Naive B cell (primary cell): ENCODE measurements at places on chromosomes 1 and 21. TPM values are rescaled to one million over a fixed set of nuclear protein-coding genes. Genes with fewer than 3 reads are reported as not detected.
A peak's percentile ranks its signal among the peaks of the same experiment; 100 is the strongest.

DNA sequence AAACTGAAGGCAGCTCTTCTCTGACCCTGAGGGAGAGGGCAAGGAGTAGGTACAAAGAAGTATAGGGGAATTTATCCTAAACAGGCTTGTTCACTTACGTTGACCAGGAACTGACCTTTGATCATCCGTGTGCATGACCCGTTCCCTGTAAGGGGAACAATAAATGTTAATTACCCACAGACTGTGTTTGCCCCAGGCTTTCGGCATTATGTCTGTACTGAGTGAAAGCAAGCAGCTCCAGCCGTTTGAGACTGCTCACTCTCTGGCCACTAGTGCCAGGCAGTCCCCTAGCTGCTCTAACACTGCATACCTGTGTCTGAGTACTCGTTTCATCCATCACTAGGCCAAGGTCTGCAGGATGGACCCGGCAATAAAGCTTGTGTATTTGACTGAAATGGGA is 1365.3 kb downstream of the NCAM2 start:
- DNase-seq, result no peak

DNA sequence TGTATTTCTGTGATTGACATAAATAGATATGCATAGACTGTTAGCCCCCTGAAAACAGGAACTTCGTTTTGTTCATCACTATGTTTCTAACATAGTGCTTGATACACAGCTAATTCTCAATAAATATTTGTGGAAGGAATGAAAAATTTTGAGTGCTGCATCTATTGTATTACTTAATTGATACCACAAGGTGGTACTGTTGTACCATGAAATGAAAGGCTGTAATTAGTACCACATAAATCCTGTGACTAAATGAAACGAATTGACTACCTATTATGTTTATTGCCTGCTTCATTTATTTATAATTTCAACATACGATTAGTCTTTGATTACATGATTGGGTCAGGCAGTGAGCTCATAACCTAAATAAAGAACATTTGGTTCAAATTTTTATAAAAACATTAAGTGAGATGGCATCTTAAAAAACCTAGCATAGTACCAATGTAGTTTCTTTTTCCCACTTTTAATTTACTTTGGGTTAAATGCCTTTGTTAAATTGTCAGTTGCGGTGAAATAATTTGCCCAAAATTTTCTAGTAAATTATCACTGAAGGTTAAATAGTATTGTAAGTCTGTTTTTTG is 15.0 kb upstream of the TGFB2 start:
- peak; percentile 24 for DNase-seq

DNA sequence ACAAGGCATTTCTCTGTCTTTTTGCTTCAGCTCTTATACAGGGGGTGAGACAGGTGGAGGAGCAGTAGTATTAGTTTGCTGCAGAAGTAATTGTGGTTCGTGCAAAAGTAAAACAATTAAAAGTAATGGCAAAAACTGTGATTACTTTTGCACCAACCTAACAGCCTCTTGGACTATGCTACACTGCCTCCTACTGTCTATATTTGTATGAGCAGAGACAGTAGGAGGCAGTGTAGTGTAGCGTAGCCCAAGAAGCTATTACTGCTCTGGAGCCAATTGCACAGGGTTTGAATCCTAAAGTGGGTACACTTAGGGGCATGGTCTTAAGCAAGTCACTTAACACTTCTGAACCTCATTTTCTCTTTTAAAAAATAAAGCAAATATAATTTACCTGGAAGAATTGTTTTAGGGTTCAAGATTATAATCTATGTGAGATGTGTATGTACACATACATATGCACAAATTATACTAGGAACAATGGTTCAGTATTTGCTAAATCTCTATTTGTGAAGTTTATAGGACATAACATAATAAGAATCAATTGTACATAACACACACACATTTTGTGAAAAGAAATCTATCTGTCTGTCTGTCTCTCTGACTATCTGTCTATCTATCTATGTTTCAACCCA is 103.8 kb downstream of the BRINP3 start:
- no peak for DNase-seq

DNA sequence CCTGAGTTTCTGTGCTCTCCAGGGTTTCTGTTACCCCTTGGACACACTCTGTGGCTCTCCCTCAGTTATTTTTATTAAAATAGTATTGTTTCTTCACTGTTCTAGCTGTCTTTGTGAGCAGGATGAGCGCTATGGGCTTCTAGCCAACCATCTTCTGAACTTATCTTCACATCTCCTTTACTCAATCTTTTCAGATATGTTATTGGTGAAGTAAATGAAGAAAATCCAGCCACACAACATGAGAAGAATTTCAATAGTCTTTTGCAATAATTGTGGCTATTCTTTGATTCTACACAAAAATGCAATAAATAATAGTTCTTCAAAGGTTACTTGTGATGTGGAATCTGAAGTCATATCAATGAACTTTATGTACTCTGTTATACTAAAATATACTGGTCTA is 80.3 kb upstream of the CAMK1G start:
- no peak for DNase-seq

GRCh38 chr1:59678493-59679228 is 136.1 kb upstream of the HOOK1 start:
- DNase-seq, result no peak

- DNase-seq, result peak; percentile 1
Measured at GRCh38 chr1:104593413-104594187, 843.9 kb downstream of the AMY1C start.

DNA sequence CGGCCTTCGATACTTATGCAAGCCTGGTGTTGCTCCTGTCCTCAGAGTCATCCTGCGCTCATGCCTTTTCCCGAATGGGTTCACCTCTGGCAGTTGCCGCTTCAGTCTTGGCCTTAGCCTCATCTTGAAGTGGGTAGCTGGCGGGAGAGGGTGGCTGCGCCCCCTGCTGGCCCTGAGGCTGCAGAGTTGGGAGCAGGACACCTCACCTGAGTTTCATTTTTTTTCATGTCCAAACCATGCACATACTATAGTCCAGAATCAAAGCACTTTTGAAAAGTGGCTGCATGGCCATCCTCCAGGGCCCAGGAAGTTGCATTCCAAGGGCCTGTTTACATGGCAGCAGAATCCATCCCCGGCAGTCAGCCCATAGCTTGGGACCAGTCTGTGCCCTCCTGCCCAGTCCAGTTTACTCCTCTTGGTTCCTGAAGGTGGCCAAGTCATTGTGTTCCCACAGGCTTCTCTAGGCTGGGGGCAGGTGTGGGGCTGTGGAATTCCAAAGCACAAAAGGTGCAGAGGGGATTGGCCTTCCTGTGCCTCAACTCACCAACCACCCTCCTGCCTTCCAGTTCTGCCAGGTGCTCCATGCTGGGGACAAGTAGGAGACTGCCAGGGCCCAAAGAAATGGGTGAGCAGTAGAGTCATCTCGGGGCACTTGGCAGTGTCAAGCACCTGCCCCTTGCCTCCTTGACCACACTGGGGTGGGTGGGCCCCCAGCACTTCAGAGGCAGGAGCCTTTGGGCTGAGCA is 44.0 kb downstream of the YARS1 start:
- peak; percentile 60 for DNase-seq

DNA sequence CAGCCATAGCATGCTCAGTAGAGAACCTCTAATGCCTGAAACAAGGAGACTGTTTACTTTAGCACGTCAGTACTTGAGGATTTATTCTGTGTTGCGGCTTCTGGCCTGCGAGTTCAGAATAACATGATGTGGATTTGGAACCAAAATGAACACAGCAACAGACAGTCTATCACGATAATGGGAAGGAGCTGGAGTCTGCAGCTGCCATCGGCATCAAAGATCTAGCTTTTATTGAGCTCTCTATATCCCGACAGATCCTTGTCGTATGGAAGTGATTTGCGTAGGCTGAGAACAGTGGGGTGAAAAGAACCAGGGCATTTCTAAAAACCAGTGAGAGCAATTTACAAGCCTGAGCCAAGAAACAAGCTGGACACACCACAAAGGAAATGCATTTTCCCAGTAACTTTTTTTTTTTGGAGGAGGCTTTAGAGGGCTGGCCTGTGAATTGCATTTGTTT is 294.2 kb downstream of the KIF26B start:
- no peak for DNase-seq

GRCh38 chr1:199243423-199244061 is 604.7 kb downstream of the PTPRC start:
- peak; percentile 46 for DNase-seq

GRCh38 chr21:37032877-37033471 is 26.5 kb downstream of the RIPPLY3 start:
- DNase-seq, result no peak

DNA sequence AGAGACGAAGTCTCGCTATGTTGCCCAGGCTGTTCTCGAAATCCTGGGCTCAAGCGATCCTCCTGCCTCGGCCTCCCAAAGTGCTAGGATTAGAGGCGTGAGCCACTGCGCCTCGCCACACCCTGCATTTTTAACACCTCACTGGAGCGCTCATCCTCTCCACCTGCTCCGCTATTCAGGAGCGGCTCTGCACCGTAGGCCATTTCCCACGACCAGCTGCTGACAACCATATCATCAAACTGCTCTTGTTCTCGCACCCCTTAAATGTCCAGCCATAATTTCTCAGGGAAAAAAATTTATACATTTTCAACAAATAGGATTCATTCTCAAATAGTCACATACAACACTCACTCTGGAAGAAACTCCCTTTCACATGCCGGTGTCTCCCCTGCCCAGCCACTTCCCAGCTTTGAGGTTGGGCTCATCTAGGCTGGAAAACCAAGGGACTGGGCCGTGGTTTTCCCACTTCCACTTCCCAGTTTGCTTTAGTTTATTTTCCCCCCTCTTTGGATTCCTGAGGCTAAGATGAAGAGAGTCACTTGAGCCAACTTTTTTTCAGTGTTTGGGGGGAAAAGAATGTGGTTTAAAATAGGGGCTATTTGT is 639 bp upstream of the IPO9 start:
- no peak for DNase-seq

- no peak for DNase-seq
Measured at GRCh38 chr1:216054600-216054999, 368.6 kb downstream of the USH2A start.

GRCh38 chr1:202631076-202631923 is 79.0 kb downstream of the SYT2 start:
- no peak for DNase-seq

- no peak for DNase-seq
Measured at GRCh38 chr1:69534829-69535228, 32.9 kb upstream of the LRRC7 start.

DNA sequence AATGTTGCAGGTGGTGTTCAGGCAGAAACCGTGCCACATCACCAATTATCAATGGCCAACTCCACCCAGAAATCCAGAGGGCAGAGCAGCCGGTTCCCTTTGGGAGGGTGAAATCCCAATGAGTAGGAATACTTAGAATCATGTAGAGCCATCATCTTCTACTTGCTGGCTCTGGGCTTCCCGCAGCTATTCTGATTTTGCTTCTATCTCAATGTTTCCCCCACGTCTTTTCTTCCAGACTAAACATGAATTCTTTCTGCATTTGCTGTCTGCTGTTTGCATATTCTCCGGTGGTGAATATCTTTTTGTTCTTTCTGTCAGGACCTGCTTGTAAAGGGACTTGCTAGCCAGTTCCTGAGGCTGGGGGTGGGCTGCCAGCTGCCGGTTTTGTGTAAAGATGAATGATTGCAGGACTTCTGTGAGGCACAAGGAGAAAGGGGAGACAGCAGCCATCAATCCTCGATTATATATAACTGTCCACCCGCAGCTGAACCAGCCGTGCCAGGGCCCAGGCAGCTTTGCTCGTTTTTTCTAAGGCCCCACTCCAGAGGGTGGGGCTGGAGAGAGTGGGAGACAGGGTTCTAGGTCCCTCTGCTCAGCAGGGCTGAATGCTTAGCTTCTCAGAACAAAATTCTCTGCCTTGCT is 33.2 kb downstream of the PRAMEF20 start:
- DNase-seq, result no peak

GRCh38 chr1:21277180-21277579 is 13.1 kb downstream of the ECE1 start:
- no peak for DNase-seq

GRCh38 chr1:12552111-12552888 is 65.7 kb downstream of the DHRS3 start:
- DNase-seq, result no peak

DNA sequence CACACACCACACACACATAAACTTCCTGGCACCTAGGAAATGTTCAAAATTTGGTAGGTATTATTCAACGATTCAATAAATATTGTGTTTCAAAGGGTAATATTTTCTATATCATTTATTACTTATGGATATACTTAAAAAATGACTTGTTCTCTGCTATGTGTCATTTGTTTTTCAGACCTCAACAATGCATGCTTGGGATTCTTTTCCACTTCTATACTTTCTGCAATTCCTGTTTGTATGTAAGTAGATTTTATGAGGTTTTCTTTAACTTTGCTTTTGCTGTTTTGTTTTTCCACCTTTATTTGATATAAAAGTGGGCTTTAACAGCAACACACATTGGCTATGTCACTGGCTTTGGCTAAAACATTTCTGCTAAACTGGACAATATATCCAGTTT is 3.5 kb downstream of the CEP170 start:
- no peak for DNase-seq

Gene BCAN
- not detected for polyA plus RNA-seq

Gene PRDM15
- 3.7 TPM for polyA plus RNA-seq

Gene ZMPSTE24
- 18.4 TPM for polyA plus RNA-seq

Gene C4BPB
- not detected for polyA plus RNA-seq

Gene CGN
- not detected for polyA plus RNA-seq

Gene PBXIP1
- 77.3 TPM for polyA plus RNA-seq

Gene SLC45A3
- polyA plus RNA-seq, result 3.9 TPM

Gene SHISAL2A
- 7.4 TPM for polyA plus RNA-seq
